ENCODE measurements at places on chromosomes 4 and X. TPM values are rescaled to one million over a fixed set of nuclear protein-coding genes. Genes with fewer than 3 reads are reported as not detected.

Gene LDB2
- not detected for total RNA-seq

Gene RNF128
- 0.17 TPM for total RNA-seq

Gene EGF
- 20.4 TPM for total RNA-seq

Gene SPANXN4
- not detected for total RNA-seq

Gene DUX4
- not detected for total RNA-seq

Gene ATP2B3
- total RNA-seq: not detected

Gene SORCS2
- total RNA-seq: 20.7 TPM

Gene GPM6B
- not detected for total RNA-seq

Gene TREX2
- 2.0 TPM for total RNA-seq

Gene CYLC1
- total RNA-seq: not detected

Gene FRMD7
- not detected for total RNA-seq

Gene NOCT
- 6.8 TPM for total RNA-seq

Gene TBCK
- total RNA-seq: 22.0 TPM

Gene CLDN2
- not detected for total RNA-seq

Gene MRFAP1L1
- 51.4 TPM for total RNA-seq

Gene RBBP7
- total RNA-seq: 152 TPM

Gene HTATSF1
- 72.4 TPM for total RNA-seq

Gene EREG
- total RNA-seq: 0.46 TPM

Gene CT45A2
- not detected for total RNA-seq

Gene ETNPPL
- total RNA-seq: not detected

Gene GJB1
- total RNA-seq: not detected

Gene NSG1
- not detected for total RNA-seq

Gene SOX3
- total RNA-seq: not detected

Gene PDZD4
- total RNA-seq: 0.25 TPM

Gene VCX
- total RNA-seq: 1.5 TPM

Gene NAA11
- total RNA-seq: not detected
